Stimulated activated CD4-positive, alpha-beta T cell treated with anti-CD3 and anti-CD28 coated beads, Interleukin-15, amount 100 ng/mL, for 24 hours (primary cell): ENCODE measurements at places on chromosomes 12 and 14.

- DNase-seq: no peak
Measured at GRCh38 chr12:46535376-46535775, 162.8 kb upstream of the SLC38A2 start.

DNA sequence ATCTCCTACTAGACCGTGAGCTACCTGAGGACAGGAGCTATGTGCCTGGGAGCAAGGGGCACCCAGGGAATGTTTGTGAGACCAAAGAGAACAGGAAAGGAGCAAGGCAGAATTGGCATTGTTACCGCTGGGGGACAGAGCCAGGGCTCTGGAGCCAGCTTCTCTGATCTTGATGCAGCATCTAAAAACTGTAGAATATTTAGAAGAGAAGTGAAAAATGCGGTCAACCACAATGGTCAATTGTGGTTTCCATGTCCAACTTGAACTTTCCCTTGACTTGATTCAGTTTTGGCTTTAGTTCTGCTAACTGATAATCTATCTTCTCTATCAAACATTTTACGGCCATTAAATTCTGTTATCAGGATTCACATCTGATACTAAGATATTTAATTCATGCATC, 201.2 kb downstream of the ANO4 start:
- DNase-seq: no peak

DNA sequence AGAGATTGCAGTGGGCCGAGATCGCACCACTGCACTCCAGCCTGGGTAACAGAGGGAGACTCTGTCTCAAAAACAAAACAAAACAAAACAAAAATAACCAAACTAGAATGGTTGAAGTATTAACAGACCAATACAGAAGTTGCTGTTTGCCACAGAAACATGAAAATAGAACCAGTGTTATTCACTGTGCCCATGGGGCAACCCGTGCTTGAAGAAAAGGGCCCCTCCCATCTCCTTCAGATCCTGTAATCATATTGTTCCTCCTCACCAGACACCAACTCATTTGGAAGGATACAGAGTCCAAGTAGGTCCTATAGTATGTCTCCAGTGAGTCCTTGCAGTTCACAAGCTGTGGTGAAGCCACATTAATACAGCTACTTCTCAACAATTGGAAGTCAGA, 30.9 kb downstream of the SLC35F4 start:
- no peak for DNase-seq

GRCh38 chr12:118459110-118459509, 82.8 kb downstream of the SUDS3 start:
- no peak for DNase-seq

DNA sequence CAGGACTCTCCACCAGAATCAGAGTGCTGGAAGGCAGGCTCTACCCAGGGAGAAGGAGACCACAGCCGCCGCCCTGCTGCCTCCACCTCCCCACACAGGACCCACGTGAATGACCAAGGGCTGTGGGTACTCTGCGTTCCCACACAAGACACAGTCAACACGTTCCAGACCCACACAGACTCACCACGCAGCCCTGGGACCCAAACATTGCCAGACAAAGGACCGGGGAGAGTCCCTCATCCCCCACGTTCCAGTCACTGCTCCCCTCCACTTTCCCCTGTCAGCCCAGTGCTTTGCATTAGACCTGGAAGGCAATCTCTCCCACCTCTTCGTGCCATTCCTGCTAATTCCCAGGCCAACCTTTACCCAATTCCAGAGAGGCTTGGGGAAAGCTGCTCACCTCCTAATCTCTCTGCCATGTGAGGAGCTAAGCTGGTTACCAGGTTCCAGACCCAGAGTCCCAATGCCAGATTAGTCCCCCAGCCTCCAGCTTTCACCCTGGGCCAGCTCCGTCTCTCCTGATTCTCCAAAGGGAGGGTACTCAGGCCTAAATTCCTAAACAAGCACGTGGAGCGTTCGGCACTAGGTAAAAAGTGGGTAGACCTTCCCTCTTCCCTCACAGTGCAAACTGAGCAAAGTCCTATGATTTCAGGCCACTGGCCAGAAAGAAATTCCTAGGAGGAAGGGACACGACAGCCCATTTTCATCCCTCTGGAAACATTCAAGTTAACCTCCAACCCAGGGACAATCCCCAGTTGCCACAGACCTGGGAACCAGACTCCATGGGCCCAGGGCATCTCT, 4.9 kb downstream of the SLC6A13 start:
- no peak for DNase-seq

GRCh38 chr14:22923746-22924145, 4.8 kb upstream of the RBM23 start:
- DNase-seq: no peak

- no peak for DNase-seq
Measured at GRCh38 chr12:50546441-50547318, 41.9 kb downstream of the DIP2B start.

DNA sequence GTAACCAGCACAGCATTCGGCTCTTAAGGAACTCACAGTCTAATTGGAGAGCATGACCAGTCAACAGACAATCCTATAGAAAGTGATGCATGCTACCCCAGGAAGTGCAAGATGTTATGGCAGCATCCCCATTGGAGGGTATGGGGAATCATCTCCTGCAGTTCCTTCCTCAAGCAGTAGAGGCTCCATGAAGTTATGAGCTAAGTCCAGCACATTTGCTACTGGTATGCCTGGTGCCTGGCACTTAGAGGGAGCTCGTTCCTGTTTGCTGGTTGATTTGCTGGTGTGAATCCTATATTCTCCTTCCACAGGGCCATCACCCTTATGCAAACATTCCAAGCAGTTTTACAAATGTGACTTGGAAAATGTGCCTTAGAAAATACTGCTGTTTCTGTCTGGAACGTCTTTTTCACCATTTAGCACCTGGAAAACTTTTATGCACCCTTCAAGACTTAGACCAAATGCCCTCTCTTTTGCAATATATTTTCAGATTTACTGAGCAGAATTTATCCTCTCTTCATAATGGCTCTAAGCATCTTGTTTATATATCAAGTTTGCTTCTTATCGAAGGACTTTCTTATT, 136.1 kb upstream of the WSCD2 start:
- DNase-seq: peak; percentile 10

DNA sequence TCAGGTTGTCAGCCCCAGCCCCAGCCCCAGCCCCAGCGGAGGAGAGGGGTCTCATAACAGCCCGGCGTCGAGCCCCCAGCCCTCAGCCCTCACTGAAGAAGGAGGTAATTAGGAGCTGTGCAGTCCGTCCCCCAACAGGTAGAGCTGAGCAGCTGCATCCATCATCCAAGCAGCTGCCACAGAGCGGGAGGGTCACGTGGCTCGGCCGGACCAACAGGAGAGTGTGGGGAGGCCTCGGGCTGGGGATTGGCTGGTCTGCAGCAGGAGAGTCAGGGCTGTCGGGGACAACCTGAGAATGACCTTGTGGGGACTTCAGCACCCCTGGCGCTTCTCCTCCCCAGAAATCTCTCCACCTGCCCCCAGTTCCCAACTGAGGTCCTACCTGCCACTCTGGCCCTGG, 29.6 kb downstream of the SMUG1 start:
- DNase-seq: peak; percentile 57

GRCh38 chr12:75954041-75954440, 77.5 kb downstream of the PHLDA1 start:
- DNase-seq: no peak

GRCh38 chr12:39617887-39618286, 1.7 kb downstream of the ABCD2 start:
- no peak for DNase-seq

DNA sequence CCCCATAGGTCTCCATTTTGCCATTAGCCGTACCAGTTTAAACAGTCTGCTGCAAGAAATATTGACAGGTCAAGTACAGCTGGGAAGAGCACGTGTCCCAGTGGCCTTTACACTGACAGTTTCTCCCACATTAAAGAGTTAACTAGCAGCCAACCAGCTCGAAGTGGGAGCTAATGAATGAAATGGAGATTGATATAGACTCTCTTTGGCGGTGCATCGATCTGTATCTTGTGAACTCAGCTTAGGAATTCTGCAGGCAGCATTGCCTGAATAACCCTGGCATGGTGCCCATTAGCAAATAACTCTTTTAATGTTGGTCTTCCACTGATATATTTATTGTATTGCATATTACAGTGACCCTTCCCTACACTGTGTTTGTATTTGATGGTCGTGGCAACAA, 319.4 kb downstream of the EGLN3 start:
- DNase-seq: no peak

DNA sequence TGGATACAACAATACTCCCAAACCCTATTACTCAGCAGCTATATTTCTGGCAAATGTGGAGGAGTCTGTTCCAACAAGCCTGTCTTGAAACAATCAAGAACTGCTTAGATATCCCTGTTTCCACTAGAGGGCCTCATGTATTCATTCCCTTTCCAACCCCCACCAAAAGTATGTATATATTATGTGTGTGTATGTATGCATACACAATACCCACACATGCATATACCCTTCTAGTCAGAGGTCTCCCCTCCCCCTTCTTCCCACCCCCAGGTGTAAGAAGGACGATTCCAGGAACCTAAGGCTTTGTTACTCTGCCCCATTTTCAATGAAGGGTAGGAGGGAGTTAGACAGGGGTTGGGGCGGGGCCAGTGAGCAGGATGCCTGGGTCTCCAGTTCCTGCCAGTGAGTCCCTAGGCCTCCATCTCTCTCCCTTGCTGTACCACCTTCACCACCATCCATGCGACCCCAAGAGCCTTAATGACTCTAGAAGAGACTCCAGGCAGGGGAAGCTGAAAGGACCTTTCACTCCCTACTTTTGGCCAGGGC, at the start of gene DGKA:
TSS of gene DGKA (plus strand) at position 392 of the 546 bp plus-strand sequence. CDS start 5,342 bp downstream, outside the sequence.
- DNase-seq: peak; percentile 92

GRCh38 chr14:36454599-36455240, 65.3 kb downstream of the NKX2-1 start:
- DNase-seq: no peak

- DNase-seq: peak; percentile 22
Measured at GRCh38 chr12:89862511-89863445, 154.1 kb upstream of the ATP2B1 start.

GRCh38 chr12:1972856-1973317, 31.4 kb downstream of the DCP1B start:
- DNase-seq: no peak
